Tongue (tissue), 3 donors: ENCODE measurements at places on chromosomes 2 and 18. TPM values are rescaled to one million over a fixed set of nuclear protein-coding genes. Genes with fewer than 3 reads are reported as not detected.

DNA sequence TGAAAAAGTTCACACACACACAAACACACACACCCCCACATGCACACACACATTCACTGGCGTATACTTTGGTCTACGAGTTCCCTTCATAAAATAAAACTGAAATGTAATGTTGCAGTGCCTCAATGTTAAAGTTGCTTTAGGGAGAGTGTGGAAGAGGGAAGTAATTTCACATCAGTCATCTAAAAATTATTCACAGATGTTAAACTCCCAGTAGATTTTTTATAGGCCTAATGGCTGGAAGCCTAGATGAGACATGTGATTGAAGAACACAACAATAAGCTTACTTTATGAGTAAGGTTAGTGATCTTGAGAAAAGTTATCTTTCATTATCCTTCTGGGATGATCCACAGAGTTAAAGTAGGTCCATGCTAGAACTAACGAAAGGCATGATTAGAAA, 506.7 kb upstream of the CNTNAP5 start:
- peak; percentile 65 for DNase-seq

DNA sequence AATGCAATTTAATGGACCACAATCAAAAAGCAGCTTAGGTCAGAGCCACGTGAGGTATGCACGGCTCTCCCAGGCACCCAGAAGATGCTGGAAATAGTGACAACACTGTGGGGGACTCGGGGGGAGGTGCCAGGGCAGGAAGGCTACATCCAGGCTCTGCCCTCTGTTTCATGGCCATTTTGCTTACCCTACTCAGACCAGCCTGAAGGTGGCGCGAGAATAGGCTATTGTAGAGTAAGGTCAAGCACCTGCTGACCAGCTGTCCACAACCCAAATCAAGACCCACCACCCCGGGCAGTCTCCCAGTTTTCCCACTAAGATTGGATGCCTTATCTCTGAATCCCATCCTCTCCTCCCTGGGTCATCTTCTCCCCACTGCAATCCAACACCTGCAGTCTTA, 115.7 kb downstream of the VIT start:
- DNase-seq = no peak

DNA sequence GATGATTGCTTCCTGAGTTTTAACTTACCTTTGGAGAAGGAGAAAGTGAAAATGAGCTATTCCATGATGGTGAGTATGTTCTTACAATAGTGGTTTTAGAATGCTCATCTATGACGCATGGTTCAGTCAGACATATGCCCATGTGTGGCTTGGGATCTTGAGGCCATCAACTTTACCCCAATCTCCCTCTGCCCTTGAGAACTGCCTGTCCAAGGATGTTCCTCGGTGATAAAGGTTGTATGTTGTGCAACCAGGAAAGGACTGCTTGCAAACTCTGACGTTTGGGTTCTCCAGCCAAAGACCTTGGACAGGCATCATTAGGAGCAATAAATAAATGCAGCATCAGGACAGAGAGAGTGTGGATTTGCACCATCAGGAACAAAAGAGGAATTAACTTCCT, 165.0 kb downstream of the ZEB2 start:
- DNase-seq = no peak

DNA sequence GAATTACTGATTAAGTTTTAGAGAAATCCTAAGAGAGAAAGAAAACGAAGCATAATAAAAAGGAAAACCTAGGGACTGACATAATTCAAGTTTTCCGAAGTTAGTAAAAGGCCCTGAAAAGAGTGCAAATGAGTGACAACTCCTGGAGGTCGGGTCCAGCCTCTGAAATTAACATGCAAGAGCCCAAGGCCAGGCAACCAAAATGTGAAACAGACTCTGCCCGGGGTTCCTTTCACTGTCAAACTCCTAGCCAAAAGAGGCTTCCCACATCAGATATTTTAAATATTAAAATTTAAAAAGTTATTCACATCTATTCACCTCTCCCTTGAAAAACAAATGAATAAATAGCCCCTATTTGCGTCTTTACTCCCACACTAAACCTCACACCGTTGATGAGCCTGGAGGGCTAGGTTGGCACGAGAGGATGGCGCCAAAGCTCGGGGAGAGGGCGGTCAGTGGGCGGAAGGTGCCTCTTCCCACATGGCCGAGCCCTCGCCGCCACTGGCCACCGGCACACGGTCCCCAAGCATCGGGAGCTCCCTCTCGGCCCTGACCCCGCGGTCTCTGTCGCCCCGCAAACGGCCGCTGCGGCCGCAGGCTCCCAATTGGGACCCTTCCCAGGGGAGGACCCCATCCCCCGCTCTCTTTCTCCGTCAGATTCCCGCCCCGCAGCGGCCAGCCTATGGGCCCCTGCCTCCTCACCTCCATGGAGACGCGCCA, 630 bp downstream of the PPM1G start:
- peak; percentile 8 for DNase-seq

LAMA3 gene
- total RNA-seq = 37.0 TPM

DNA sequence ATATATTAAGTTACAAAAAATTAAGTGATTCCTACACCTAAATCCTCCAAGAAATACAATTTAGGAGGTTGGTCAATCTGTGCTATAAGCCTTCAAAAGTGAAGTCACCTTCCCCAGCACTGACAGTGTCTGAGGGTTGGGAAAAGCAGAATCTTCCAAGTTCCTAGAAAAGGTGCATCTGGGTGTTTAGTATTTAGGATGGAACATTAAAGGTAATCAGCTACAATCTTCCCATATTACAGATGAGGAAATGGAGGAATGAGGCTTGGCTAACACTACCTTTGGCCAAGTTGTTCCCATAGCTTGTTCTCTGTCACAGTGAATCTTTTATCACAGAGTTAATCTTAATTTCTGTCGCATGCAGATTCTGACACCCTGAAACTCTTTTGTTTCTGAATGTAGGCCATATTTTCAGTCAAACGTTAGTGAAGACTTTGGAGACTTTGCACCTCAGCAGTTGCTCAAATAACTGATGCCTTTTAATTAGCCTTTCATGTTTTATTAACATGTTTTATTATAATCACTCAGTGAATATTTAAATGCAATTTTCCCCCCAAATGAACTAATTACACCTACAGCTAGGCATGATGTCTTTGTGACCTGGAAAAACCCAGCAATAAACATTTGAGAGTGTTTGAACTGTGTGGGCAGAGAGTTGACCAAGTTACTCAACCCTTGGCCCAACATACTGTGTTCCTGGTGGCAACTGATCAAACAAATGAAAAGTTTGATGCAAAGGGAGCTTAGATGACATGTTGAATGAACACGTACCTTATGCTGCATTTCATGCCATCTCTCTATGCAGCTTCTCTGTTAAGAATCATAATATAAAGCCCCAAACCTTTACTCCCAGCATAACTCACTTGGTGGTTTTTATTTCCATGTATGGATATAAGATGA, 17.6 kb downstream of the FN1 start:
- DNase-seq = no peak

TRIM54 gene
- total RNA-seq = 40.5 TPM

GRCh38 chr18:79479761-79480161, 84.0 kb downstream of the NFATC1 start:
- DNase-seq = no peak

PPP1R1C gene
- total RNA-seq = 2.5 TPM
